ENCODE measurements at places on chromosomes 2 and 18.

- no peak for DNase-seq
Observed at GRCh38 chr2:145652571-145653545, 1132.9 kb upstream of the ZEB2 start.

DNA sequence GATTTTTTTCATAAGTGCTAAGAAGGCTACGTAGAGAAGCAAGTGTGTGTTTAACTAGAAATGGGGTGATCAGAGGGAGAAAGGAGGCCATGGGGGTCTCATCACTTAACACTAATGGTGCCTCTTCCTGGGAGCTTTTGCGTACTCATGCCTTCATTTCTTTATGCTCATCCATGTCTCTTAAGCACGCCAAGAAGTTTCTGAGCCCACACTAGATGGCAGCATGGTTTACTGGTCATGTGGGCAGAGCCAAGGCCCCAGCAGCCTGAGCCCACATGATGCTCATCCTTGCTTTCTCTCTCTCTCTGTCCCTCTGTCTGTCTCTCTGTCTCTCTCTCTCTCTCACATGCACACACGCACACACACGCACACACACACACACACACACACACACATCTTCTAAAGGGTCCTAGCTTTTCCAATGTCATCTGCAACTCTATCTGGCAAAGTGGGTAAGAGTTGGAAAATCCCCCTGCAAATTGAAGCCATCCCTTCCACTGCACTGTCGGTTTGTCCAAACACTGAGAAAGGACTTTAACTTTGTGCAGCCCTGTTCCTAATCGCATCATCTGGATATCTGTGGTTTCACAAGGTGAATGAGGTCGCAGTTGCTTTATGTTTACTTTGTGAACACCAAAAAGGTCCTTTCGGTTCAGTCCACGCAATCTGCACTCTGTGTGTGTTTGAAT is 137.1 kb upstream of the CCDC68 start:
- no peak for DNase-seq

DNA sequence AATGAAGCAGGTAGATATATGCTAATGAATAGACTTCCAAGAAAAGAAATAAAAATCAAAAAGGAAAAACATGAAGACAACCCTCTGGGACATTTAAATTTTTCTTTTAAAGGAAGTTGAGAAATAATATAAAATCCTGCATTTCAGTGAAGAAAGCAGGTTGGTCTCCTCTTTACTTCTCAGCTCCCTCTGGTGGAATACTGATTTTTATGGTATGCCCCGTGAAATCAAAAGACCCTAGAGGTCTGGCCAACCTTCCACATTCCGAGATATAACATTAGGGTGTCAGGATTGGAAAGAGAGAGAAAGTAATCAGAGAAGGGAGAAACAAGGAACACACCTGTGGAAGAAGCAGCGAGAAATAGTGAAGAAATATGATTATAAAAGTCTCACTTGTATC is 72.7 kb downstream of the DNER start:
- DNase-seq, result no peak

DNA sequence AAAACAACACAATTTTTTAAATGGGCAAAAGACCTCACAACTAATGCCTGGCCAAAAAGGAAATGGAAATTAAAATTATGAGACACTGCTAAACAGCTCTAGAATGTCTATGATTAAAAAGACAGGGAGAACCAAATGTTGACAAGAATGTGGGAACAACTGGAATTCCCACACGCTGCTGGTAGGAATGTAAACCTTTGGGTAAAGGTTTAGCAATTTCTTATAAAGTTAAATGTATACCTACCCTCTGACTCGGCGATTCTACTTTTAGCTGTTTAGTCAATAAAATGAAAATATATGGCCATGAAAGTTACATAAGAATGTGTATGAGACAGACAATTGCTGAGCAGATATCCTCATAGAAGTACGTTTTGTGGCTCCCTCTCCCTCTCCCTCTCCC is 60.9 kb downstream of the ATF2 start:
- DNase-seq, result no peak

DNA sequence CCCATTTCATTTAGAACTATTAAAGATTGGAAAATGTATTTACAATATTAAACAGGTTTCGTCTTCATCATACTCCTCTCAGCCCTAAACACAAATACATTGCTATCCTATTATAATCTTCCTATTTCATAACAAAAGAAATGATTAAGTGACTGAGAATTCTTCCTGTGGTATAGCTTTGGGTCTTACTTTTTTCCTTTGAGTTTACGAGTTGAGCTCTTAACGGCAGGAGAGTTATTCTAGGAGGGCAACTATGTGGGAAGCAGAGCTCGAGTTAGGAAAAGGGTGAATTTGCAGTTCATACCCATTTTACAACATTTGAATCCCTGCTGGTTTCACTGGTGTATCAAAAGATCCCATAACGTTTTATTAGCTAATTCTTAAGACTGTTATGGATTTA is 105.0 kb downstream of the FIGN start:
- no peak for DNase-seq

GRCh38 chr2:74008761-74009395 is 24.2 kb downstream of the TET3 start:
- DNase-seq, result no peak

GRCh38 chr18:13543144-13543543 is 183.2 kb downstream of the FAM210A start:
- no peak for DNase-seq

- no peak for DNase-seq
Observed at GRCh38 chr2:202778217-202778616, 93.3 kb downstream of the ICA1L start.

- DNase-seq, result no peak
Observed at GRCh38 chr2:167509586-167509985, 621.3 kb downstream of the XIRP2 start.

DNA sequence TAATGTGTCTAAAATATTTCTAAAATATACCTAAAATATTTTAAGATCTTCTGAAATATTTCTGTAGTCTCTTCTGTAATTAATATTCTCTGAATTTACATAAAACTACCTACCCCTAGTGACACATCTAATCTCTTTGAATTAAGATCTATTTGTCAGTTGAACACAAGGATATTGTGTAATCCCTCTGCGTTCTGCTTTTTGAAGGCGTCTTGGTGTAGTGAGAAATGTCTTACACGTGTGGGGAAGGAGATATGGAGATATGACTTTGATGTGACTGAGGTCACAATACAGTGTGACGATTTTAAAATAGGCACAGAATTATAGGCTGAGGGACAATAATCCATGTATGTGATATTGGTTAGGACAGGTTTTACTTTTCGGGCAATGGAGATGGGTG is 79.8 kb downstream of the DOK6 start:
- DNase-seq, result no peak

DNA sequence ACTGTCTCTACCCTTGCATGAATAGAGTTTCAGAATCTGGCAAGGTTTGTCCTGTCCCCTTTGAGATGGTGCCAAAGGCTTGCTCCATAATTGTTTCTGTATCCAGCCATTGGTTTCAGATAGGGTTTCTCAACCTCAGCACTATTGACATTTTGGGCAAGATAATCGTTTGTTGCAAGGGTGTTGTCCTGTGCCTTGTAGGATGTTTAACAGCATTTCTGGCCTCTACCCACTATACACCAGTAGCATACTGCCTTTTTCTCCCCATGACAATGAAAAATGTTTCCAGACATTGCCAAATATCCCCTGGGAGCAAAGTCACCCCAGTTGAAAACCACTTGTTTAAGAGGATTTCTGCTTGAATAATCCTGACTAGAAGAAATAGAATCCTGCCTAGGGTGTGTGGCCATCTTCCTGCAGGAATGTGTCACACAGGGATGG is 126.8 kb downstream of the CDC42EP3 start:
- no peak for DNase-seq

- no peak for DNase-seq
Observed at GRCh38 chr2:113225263-113226259, 51.8 kb downstream of the PSD4 start.

DNA sequence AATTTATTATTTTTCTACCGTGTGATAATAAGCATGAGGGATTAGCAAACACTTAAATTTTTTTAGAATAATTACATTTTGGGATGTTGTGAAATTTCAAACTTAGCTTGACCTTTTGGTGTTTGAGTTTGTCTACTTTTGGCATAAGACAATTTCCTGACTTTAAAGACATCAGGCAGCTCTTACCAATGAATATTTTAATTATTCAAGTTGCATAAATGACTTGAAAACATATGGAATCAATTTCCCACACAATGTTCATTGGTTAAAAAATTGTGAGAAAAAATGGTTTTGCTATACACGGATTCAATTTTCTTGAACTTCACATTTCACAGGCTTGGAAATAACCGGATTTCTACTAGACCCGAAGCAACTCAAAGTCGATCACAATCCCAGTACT is 243.4 kb downstream of the IKZF2 start:
- DNase-seq, result no peak

- DNase-seq, result no peak
Observed at GRCh38 chr2:237424544-237424943, 10.6 kb upstream of the COL6A3 start.

- DNase-seq, result no peak
Observed at GRCh38 chr2:230209422-230210051, 10.2 kb downstream of the SP110 start.

DNA sequence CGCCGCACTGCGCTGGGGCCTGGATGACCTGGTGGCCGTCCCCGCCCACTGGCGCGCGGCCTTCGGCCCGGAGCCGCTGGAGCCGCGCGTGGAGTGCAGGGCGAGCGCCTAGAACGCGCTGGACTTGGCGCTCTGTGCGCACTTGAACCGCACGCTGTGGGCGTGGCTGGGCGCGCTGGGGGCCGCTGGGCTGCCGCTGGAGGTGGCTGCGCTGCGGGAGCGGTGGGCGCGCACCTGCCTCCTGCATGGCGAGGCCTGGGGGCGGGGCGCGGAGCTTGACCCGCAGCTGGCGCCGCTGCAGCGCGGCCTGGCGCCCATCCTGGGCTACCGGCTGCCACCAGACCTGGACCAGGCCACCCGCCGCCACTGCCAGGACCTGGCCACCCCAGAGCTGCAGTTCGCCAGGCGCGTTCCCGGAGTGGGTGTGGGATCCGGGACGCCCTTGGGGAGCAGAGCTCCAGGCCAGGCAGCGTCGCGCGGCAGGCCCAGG is 9.9 kb downstream of the AQP12B start:
- DNase-seq, result no peak

DNA sequence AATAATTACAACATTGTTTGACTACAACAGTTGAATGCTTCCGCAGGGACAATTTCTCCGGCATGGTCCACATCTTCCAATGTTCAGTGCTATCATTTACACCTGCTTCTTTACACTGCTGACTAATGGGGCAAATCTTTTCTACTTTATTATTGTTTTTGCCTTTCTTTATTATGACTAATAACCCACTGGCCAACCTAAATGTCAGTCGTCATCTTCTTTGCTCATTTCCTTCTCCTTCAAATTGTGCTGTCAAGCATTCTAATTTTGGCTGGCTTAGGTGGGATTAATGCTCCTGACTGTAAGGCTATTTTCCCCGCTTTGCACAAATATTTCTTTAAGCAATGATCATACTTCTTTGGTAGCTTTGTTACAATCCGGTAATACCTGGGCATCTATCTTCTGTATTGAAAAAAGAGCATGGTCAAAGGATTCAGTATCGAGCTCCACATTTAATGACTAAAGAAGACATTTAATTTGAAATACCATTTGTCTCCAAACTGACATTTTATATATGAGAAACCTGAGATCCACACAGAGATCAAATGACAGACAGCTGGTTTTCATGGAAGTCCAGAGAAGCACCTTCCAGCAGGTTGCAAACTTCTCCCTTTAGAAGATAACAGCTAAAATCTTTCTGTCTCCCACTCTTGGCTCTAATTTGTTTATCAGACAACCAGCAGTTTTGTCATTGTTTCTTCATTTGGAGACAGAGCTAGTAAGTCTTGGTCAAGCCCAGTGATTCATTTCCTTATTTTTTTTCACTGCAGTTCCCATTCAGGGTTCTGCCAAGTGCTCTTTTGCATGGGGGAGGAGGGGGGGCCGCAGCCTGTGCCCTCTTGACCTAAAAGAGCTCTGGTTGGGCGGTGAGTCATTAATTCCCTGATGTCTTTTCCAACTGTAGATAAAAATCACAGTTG is 132.9 kb downstream of the SOCS6 start:
- peak; percentile 17 for DNase-seq

GRCh38 chr2:156818944-156819343 is 382.8 kb downstream of the GPD2 start:
- DNase-seq, result no peak

DNA sequence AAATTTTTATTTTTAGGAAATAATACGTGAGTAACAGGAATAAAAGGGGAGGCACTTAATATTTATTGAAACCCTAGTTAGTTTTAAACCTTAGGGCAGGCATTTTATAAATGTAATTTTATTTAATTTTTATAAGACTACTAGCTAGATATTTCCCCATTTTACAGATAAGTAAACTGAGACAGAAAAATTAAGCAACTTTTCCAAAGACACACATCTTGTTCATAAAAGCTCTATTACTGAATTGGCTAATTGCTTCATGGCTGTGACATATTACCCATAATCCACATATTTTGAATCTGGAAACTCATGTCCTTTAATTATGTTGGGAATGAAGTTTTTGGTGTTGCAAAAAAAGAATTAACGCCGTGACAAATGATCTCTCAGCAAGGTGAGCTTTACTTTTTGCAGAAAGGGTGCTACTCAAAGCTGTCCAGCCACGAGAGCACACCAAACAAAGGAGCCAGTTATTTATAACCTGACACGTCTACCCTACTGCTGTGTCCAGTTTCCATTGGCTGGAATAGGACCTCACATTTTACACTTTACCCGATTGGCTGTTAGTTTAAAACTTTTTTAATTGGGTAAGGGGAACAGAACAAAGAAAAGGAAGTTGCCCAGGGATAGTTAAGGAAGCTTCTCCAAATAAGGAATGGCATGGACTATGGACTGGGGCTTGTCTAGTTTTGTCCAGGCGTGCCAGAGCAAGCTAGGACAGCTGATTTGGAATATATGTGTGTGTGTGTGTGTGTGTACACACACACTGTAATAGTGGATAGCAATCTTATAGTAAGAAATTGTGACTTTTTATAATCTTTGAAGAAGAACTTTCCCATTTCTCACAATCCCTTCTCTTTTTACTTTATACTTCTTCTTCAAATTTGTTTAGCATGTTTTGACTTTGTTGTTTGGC is 54.2 kb downstream of the COMMD1 start:
- DNase-seq, result no peak

DNA sequence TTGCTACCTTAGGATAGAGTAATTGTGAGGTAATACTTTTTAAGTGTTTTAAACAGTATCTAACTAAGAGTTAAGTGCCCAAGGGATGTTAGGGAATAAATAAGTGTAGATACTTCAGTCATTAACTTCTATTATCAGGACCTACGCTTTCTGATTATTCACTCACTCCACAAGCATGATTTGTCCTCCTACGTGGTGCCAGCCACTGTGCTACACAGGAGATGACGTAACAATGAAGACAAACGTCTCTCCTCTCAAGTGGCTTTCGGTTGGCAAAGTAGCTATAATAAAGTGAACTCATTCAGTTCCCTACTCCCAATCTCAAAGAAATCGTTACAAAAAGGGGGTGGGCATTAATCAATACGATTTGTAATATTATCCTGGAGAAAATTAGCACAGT is 100.9 kb upstream of the SETBP1 start:
- no peak for DNase-seq

- no peak for DNase-seq
Observed at GRCh38 chr2:41896186-41896846, 151.5 kb upstream of the PKDCC start.

- DNase-seq, result no peak
Observed at GRCh38 chr2:173075056-173075780, 428 bp upstream of the MAP3K20 start.

Measured in KG1 (cell line).